ENCODE measurements at places on chromosomes 7 and 10. TPM values are rescaled to one million over a fixed set of nuclear protein-coding genes. Genes with fewer than 3 reads are reported as not detected.

AVPI1 gene
- 2.4 TPM for total RNA-seq

DNA sequence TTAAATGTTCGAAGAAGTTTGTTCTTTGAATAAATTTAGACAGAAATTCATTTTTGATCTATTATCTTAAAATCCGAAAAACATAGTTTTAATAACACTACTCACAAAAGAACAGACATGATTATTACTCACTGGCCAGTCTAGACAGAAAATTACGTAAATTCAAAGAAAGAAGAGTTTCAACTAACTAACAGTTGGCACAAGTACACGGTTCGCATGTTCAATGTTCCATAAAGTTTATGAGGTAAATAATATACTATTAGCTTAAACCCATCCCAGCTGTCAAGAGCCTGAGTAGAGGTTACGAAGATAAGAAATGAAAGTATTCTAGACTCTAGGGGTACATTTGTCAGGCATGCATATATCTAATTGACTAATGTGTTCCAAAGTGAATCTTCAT lies 151.8 kb upstream of the ASAH2 start:
- DNase-seq, result no peak

- no peak for DNase-seq
Measured at GRCh38 chr7:124042826-124043225, 10.0 kb upstream of the TMEM229A start.

- DNase-seq, result no peak
Measured at GRCh38 chr7:111499027-111499426, 63.3 kb downstream of the IMMP2L start.
